T47D (cell line): ENCODE measurements at places on chromosomes 6 and 20.

DNA sequence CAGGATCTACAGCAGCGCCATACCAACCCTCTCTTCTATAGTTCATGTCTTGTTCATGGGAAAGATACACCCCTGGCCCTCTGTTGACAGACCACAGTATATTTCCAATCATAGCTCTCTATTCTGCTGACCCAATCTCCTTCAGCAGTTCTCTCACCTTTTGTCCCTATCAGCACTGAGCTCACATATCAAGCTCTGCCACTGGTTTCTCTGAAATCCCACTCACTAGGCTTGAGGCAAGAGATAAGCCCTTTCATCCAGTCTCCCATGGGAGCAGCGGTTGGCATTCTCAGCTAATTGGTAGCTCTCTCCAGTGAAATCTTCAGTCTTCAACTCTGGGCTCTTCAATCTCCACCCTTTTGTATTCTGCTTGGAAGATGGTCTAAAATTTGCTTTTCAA lies 313.4 kb downstream of the GJA1 start:
- no peak for DNase-seq

DNA sequence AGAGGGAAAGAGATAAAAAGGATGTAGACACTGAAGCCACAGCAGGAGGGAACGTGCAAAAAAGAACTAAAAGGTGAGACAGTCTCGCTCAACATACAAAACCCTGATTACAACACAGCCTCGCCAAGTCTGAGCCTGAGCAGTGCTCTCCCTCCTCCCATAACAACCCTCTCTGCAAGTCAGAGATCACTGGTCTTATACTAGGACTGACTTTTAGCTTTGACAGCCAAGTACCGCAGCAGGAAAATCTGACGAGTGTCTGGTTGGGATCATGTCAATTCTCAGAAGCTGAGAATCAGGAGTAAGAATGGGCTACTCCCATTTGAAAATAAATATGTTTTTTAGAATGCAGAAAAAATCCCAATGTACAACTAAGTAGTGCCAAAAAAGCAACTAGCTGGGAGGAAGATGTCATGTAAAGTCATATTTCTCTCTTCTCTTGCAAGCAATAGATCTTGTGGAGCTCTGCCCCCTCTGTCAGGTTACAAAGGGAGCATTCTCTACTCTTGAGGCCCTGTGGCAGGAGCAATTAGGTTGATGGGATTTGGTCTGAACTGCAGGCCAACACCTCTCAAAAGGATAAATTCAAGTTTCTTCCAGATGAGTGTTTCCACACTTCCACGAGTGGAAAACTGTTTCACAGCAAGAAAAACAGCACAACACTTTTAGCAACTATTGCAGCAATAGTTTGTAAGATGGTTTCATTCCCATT lies 118.9 kb upstream of the COL21A1 start:
- DNase-seq: no peak

DNA sequence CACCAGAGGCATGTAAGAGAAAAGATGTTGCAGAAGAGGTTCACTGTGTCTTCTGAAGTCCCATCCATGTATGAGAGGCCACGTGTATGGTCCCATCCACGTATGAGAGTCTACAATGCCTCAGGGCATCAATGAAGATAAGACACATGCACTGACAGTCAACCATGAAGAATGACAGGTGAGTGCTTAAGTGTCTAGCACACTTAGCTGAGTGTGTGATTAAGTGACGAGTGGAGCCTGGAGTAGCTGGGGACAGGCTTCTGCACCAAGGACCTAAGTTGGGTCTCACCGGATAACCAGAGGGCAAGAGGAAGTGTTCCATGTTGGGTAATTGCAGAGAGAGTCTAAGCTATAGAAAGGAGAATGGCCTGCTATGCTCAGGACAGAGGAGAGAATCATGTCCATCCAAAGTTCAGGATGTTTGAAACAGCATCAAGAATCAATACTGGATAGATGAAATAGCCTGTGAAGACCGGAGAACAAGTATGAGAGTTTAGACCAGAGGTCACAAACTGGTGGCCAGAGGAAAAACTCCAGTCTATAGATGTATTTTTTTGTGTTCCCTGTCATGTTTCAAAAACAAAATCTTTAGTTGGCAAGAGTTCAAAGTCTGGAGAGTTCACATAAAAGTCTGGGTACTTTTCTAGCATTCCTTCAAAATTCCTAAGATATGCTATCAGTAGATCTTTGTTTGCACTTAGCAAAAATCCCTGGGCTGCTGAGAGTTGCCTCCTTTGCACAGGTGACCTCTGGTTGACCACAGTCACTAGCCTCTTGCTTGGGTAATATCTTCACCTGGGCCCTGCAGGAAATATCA lies 165.8 kb downstream of the KIF16B start:
- DNase-seq: no peak

DNA sequence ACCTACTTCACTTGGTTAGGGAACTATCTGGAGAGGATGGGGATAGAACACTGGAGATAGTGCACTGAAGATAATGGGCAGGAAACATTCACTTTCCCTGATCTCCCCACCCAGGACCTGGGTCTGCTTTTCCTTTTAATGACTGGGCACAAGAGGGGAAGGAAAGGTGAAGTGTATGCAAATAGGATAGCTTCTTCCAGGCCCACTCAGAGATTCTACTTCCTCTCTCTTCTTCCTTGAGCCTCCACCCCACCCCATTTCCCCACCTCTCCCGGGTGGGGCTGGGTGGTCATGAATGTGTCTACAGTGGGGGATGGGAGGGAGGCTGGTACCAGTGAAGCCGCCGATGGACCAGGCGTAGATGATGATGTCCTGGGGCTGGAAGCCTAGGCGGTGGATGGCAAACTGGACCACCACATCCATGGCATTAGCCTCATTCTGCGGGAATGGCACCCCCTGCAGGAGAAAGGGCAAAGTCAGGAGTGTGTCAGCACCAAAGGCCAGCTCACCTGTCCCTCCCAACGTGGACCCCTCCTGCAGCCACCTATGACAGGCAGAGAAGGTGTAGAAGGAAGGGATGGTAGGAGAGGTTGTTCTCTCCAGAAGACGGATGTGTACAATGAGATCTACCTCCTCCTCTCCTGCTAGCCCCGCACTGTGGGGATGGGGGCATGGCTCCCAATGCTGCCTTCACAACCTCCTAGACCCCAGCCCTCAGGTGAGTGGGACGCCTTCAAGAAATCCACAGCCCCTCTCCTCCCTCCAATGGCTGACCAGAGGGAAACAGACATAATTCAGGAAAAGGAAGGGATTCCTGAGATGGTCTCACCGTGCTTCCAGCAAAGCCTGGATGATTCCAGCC lies 8.6 kb upstream of the LY6G5C start:
- DNase-seq: no peak
